Skin of body (tissue), 3 donors: ENCODE measurements at places on chromosomes 3 and 15. TPM values are rescaled to one million over a fixed set of nuclear protein-coding genes. Genes with fewer than 3 reads are reported as not detected.
A peak's percentile ranks its signal among the peaks of the same experiment; 100 is the strongest.

GRCh38 chr3:140219291-140219690, 284.3 kb downstream of the CLSTN2 start:
- DNase-seq = no peak

GRCh38 chr3:37338500-37338899, 164.1 kb upstream of the LRRFIP2 start:
- DNase-seq = no peak

- no peak for DNase-seq
Observed at GRCh38 chr15:87763837-87764236, 492.7 kb downstream of the NTRK3 start.

- DNase-seq = no peak
Observed at GRCh38 chr3:183131735-183132134, 30.8 kb downstream of the LAMP3 start.

DNA sequence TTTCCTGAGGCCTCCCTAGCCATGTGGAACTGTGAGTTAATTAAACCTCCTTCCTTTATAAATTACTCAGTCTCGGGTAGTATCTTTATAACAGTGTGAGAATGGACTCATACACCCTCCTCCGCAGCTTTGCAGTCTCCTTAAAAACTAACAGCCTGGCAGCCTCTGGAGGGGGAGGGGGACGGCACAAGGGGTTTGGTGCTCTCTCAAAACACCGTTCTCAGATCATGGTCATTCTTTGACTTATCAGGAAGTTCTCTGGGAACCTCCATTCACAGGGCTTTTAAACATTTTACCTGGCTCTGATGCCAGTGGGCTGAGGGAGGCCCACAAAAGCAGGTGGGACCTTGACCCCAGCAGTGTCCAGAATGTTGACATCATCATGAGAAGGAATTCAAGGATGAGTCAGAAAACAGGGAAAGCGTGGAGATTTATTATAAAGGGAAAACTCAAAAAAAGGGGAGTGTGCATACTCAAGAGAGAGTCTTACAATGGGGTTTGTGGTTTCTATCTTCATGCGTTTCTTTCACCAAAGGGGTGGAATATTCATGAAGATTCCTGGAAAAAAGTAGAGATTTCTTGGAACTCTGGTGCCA, 43.9 kb downstream of the ONECUT1 start:
- DNase-seq = no peak

GRCh38 chr3:184156522-184156955, 1.4 kb downstream of the DVL3 start:
- peak; percentile 79 for DNase-seq

The ACTL6A gene
- total RNA-seq = 45.8 TPM

The IL12A gene
- 0.30 TPM for total RNA-seq

The PDZRN3 gene
- 66.5 TPM for total RNA-seq
